ENCODE measurements at places on chromosomes 5 and 9.

GRCh38 chr5:118545470-118545869 lies 442.9 kb downstream of the DTWD2 start:
- no peak for DNase-seq
- no peaks in the 10 kb centered on the region for H3K36me3 ChIP-seq
- no peak overlapping the region for H3K27ac ChIP-seq
- no peak overlapping the region for H3K4me3 ChIP-seq
- no peaks in the 10 kb centered on the region for H3K27me3 ChIP-seq

DNA sequence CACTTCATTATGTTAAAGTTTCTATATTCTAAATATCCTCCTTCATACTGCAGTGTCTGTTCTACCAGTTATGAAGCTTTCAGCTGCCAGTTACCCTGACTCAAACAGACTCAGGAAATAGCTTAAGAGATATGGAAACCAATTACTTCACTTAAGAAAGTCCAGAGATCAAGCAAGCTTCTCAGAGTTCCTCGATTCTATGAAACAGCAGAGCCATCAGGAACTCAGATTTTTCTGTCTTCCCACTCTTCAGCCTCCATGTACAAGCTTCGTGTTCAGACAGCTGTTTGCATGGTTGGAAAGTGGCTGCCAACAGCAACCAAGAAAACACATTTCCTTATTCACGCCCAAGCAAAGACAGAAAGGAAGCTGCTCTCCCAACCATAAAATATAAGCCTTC lies 216.1 kb downstream of the ACTL7B start:
- H3K4me3 ChIP-seq = no peak overlapping the region
- H3K27ac ChIP-seq = no peak overlapping the region
- no peaks in the 10 kb centered on the region for H3K4me1 ChIP-seq

DNA sequence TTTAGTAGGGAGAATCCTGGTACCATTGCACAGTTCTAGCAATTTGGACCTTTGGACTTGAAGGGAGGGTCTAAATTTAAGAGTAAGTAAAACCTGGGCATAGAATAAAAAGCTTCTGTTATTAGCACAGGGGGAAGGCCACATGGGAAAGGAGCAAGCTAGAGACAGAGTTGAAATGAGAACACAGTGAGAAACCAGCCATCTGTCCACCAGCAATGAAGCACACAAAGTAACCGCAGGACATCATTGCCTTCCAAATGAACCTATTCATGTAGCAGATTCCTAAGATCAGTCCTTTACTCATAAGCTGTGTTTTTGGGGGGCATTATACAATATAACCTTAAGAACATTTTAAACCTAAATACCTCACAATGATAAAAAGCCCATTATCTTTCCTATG lies 407.4 kb downstream of the HCN1 start:
- H3K27me3 ChIP-seq = no peaks in the 10 kb centered on the region
- no peak for DNase-seq
- no peak overlapping the region for H3K27ac ChIP-seq
- no peaks in the 10 kb centered on the region for H3K36me3 ChIP-seq
- H3K4me3 ChIP-seq = no peak overlapping the region

- no peaks in the 10 kb centered on the region for H3K4me1 ChIP-seq
- no peak overlapping the region for H3K4me3 ChIP-seq
- no peak for DNase-seq
- H3K27me3 ChIP-seq = no peaks in the 10 kb centered on the region
These were observed 20.2 kb downstream of the TEK start for GRCh38 chr9:27129221-27129620.

DNA sequence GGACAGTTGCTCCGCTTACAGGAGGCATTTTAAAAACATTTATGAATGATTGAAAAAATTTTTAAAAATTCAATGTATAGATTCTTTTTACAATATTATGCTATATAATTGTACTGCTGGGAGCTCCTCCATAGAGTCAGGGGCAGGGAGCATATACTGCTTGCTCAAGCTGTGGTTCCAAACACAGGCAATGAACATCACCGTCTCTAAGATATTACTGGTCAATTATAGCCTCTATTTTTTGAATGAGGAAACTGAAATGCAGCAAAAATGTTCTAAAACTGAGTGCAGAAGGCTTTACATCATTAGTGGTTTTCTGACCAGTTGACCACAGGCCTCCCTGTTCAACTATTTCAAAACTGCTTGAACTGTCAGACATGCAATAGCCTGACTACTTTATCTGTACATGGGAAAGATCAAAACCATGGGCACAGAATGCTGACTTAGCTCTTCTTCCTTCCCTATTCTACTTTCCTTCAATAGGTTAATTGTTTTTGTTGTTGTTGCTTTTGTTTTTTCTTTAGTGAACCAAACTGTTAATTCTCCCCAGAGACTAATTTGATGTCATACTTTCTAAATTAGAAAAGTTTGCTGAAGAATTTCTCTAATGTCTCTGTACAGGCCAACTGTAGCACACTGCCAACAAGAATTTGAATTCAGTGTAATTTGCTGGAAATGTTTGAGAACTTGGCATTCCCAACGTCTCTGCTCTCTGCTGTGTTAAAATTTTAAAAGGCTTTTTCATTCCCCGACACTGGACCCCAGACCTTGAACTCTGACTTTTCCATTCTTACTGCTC lies 107.6 kb upstream of the MPDZ start:
- no peaks in the 10 kb centered on the region for H3K36me3 ChIP-seq
- H3K4me3 ChIP-seq = no peak overlapping the region
- H3K27ac ChIP-seq = no peak overlapping the region
- no peak for DNase-seq
- peaks cover 2% of the 10 kb centered on the region for H3K4me1 ChIP-seq

DNA sequence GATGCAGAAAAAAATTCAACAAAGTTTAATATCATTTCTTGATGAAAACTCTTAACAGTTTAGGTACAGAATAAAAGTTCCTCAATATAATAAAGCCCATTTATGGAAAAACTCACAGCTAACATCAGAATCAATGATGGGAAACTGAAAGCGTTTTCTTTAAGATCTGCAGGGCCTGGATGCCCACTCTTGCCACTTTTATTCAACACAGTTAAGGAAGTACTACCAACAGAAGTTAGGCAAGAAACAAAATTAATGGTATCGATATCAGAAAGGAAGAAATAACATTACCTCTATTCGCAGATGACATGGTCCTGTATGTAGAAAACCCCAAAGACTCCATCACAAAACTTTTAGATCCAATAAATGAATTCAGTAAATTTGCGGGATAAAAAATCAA lies 542.4 kb upstream of the RGMB start:
- no peaks in the 10 kb centered on the region for H3K4me1 ChIP-seq
- H3K27ac ChIP-seq = no peak overlapping the region
- H3K36me3 ChIP-seq = no peaks in the 10 kb centered on the region
- no peak for DNase-seq

DNA sequence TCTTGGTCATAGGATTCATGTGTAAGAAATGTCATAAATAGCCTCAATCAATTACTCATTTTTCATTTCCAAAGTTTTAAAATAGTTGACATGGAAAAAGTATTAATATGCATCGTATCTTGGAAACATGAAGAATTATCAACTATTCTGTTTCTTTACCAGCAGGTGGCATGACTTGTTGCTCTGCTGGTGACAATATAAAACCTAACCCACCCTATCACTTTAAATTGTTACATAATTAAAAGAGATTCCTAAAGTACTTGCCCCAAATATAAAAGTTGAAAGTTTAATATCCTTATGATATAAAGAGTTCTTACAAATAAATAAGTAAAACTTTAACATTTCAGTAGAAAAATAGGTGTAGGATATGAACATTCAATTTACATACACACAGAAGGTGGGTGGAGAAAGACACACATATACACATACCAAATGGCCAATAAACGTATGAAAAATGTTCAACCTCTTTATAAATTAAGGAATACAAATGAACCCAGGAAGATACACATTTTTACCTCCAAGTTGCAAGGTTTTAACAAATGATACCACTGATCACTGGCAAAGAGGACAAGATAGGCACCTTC lies 30.6 kb downstream of the MAP1B start:
- peaks cover 2% of the 10 kb centered on the region for H3K4me1 ChIP-seq
- H3K36me3 ChIP-seq = no peaks in the 10 kb centered on the region
- no peak overlapping the region for H3K27ac ChIP-seq
- no peak overlapping the region for H3K4me3 ChIP-seq

- H3K4me1 ChIP-seq = no peaks in the 10 kb centered on the region
- no peaks in the 10 kb centered on the region for H3K27me3 ChIP-seq
- no peaks in the 10 kb centered on the region for H3K36me3 ChIP-seq
These were observed 672.5 kb upstream of the RORB start for GRCh38 chr9:73824671-73825070.

GRCh38 chr5:159096924-159097783 lies 2.6 kb downstream of the EBF1 start:
- peak overlapping the region; percentile 95 for H3K4me3 ChIP-seq
- peaks cover 24% of the 10 kb centered on the region for H3K36me3 ChIP-seq
- peak overlapping the region; percentile 95 for H3K27ac ChIP-seq
- peaks cover 45% of the 10 kb centered on the region for H3K4me1 ChIP-seq

DNA sequence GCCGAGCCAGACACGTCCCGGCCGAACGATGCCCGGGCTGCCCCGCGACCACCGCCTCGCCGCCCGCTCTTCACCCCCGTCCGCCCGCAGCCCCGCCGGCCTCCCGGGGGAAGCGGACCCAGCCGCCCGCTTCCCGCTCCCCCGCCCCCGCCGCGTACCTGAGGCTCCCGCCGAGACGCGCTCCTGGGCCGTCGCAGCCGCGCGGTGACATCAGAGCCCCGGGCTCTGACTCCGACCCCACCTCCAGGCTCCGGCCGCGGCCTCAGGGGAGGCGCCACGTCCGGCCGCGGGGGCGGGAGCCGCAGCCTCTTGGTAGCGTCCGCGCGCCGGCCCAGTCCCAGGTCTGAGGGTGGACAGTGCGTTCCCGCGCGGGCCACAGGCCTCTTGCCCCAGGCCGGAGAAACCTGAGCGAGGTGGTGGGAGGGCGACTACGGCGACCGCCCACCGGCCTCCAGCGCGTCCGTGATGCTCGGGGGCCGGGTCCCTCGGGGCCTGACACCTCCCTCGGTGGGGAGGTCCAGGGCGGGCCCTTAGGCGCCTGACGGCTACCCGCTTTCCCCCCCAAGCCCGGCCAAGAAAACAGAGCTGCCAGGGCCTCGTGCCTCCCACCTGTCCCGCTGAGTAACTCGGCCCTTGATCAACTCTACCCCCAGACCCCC lies at the start of gene SHROOM1:
Gene SHROOM1 (minus strand): TSS at position 212 of the 659 bp plus-strand sequence. CDS start 4,507 bp downstream, outside the sequence.
- DNase-seq = no peak
- H3K36me3 ChIP-seq = no peaks in the 10 kb centered on the region
- H3K27me3 ChIP-seq = peaks cover 12% of the 10 kb centered on the region
- H3K4me1 ChIP-seq = peaks cover 9% of the 10 kb centered on the region
- peak within 1 kb of the TSS; percentile 85 for H3K27ac ChIP-seq
- peak within 1 kb of the TSS; percentile 94 for H3K4me3 ChIP-seq

DNA sequence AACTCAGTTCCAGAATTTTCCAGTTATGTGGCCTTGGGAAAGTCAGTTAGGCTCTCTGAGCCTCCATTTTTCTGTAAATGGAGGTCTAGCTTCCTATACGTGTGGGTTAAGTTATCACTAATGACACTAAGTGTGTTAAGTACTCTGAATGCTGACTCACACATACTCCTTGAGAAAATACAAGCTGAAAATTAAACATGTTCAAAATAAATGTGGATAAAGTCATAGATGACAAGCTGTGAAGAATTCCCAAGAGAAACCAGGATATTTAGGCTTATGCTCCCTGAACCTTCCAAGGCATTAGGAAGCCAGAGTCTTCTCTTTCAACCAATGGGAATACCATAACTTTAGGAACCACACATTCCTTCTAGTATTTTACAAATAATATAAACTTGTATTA lies 58.1 kb downstream of the ABCA1 start:
- no peak overlapping the region for H3K4me3 ChIP-seq
- H3K4me1 ChIP-seq = peaks cover 27% of the 10 kb centered on the region
- peak overlapping the region; percentile 90 for H3K27ac ChIP-seq
- H3K36me3 ChIP-seq = peaks cover 15% of the 10 kb centered on the region
- no peak for DNase-seq

DNA sequence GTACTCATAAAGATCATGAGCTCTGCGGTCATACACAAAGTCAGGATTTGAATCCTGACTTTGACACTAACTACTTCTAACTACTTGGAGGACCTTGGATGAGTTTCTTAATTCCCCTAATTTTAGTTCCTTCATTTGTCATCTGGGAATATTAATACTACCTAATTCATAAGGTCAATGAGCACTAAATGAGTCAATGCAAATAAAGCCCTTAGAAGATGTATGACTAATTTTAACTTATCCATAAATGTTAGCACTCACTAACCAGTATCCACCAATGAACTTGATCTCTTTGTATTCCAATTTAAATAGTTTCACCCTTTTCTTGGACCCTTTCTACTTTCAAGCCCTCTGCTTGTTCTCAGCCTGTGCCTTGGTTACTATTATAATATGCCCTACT lies 1106.4 kb downstream of the CDH18 start:
- H3K27ac ChIP-seq = no peak overlapping the region
- no peaks in the 10 kb centered on the region for H3K36me3 ChIP-seq
- H3K27me3 ChIP-seq = peaks cover 1% of the 10 kb centered on the region
- H3K4me1 ChIP-seq = no peaks in the 10 kb centered on the region

- H3K36me3 ChIP-seq = no peaks in the 10 kb centered on the region
- no peaks in the 10 kb centered on the region for H3K27me3 ChIP-seq
- DNase-seq = no peak
- H3K4me3 ChIP-seq = no peak overlapping the region
These were observed 244.3 kb upstream of the WWC1 start for GRCh38 chr5:168047043-168047668.

DNA sequence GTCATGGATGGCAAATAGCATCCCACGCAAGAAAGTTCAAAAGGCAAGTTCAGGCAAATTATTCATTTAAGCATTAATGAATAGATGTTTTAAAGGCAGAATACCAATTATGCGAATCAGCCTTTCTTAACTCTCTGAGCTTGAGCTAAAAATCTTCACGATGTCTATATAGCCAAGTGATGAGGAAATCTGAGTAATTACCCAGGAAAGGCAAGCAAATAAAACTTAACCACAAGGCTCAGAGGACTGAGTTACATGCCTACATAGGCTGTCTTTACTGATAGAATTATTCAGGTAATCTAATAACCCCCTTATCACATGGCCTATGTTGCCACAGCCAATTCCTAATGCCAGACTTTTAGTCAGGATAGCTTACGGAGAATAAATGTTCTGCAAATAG lies 120.8 kb upstream of the MTAP start:
- peaks cover 2% of the 10 kb centered on the region for H3K27me3 ChIP-seq
- DNase-seq = no peak
- H3K4me3 ChIP-seq = no peak overlapping the region
- no peak overlapping the region for H3K27ac ChIP-seq
- H3K36me3 ChIP-seq = no peaks in the 10 kb centered on the region
- no peaks in the 10 kb centered on the region for H3K4me1 ChIP-seq

- no peak overlapping the region for H3K4me3 ChIP-seq
- no peak overlapping the region for H3K27ac ChIP-seq
- DNase-seq = no peak
- H3K4me1 ChIP-seq = peaks cover 24% of the 10 kb centered on the region
- H3K36me3 ChIP-seq = peaks cover 9% of the 10 kb centered on the region
These were observed 80.5 kb downstream of the STK10 start for GRCh38 chr5:172107571-172107970.

- peaks cover 6% of the 10 kb centered on the region for H3K27me3 ChIP-seq
- H3K27ac ChIP-seq = no peak within 1 kb of the TSS
- no peaks in the 10 kb centered on the region for H3K4me1 ChIP-seq
- no peaks in the 10 kb centered on the region for H3K36me3 ChIP-seq
- no peak within 1 kb of the TSS for H3K4me3 ChIP-seq
These were observed at the start of gene PCDHB2 for GRCh38 chr5:141094481-141095262. TSS of gene PCDHB2 (plus strand) at chr5:141094615. CDS start at chr5:141094791, 176 bp downstream.

GRCh38 chr5:118844351-118844750 lies 144.0 kb downstream of the DTWD2 start:
- DNase-seq = no peak
- H3K27ac ChIP-seq = no peak overlapping the region
- H3K4me1 ChIP-seq = no peaks in the 10 kb centered on the region
- H3K27me3 ChIP-seq = no peaks in the 10 kb centered on the region

Data from memory B cell (primary cell).